Adrenal gland (tissue), 19 donors: ENCODE measurements at places on chromosomes 3 and 15. TPM values are rescaled to one million over a fixed set of nuclear protein-coding genes. Genes with fewer than 3 reads are reported as not detected.

The MELTF gene
- 11.3 TPM for total RNA-seq

GRCh38 chr3:63807961-63808565 lies 11.0 kb upstream of the C3orf49 start:
- no peaks in the 10 kb centered on the region for H3K4me1 ChIP-seq
- H3K36me3 ChIP-seq, result no peaks in the 10 kb centered on the region
- no peak overlapping the region for H3K4me3 ChIP-seq
- no peak for DNase-seq
- no peak overlapping the region for H3K27ac ChIP-seq

- no peaks in the 10 kb centered on the region for H3K27me3 ChIP-seq
- no peak overlapping the region for H3K27ac ChIP-seq
- no peaks in the 10 kb centered on the region for H3K36me3 ChIP-seq
- DNase-seq, result no peak
- no peaks in the 10 kb centered on the region for H3K4me1 ChIP-seq
Observed at GRCh38 chr3:127182431-127182830, 10.5 kb upstream of the PRR23E start.

DNA sequence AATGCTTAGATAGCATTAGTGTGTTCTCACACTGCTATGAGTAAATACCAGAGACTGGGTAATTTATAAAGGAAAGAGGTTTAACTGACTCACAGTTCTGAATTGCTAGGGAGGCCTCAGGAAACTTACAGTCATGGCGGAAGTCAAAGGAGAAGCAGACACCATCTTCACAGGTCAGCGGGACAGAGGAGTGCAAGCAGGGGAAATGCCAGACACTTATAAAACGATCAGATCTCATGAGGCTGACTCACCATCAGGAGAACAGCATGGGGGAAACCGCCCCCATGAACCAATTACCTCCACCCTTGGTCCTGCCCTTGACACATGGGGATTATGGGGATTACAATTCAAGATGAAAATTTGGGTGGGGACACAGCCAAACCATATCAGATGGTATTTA lies 381.5 kb upstream of the DPPA4 start:
- H3K4me1 ChIP-seq, result no peaks in the 10 kb centered on the region
- H3K36me3 ChIP-seq, result no peaks in the 10 kb centered on the region
- no peak for DNase-seq
- H3K27me3 ChIP-seq, result no peaks in the 10 kb centered on the region

- H3K27me3 ChIP-seq, result no peaks in the 10 kb centered on the region
- no peaks in the 10 kb centered on the region for H3K36me3 ChIP-seq
- H3K27ac ChIP-seq, result no peak overlapping the region
- DNase-seq, result no peak
- peaks cover 15% of the 10 kb centered on the region for H3K4me1 ChIP-seq
Observed at GRCh38 chr3:71244826-71245488, 338.6 kb downstream of the FOXP1 start.

- no peak for DNase-seq
- no peak overlapping the region for H3K4me3 ChIP-seq
- no peak overlapping the region for H3K27ac ChIP-seq
Observed at GRCh38 chr15:78353093-78353492, 12.9 kb downstream of the CRABP1 start.

- no peaks in the 10 kb centered on the region for H3K36me3 ChIP-seq
- H3K4me1 ChIP-seq, result no peaks in the 10 kb centered on the region
- no peak overlapping the region for H3K4me3 ChIP-seq
- H3K27ac ChIP-seq, result no peak overlapping the region
- H3K27me3 ChIP-seq, result peaks cover 4% of the 10 kb centered on the region
- DNase-seq, result no peak
Observed at GRCh38 chr3:55636300-55637195, 149.4 kb upstream of the WNT5A start.

GRCh38 chr15:87760547-87761314 lies 495.8 kb downstream of the NTRK3 start:
- H3K36me3 ChIP-seq, result no peaks in the 10 kb centered on the region
- H3K4me1 ChIP-seq, result peaks cover 14% of the 10 kb centered on the region
- H3K27me3 ChIP-seq, result no peaks in the 10 kb centered on the region
- DNase-seq, result no peak
